ENCODE measurements at places on chromosomes 13 and 19. TPM values are rescaled to one million over a fixed set of nuclear protein-coding genes. Genes with fewer than 3 reads are reported as not detected.

The CYP2A6 gene
- not detected for total RNA-seq

The GARRE1 gene
- total RNA-seq, result 29.6 TPM

The GRIN2D gene
- 0.83 TPM for total RNA-seq

The CEACAM8 gene
- not detected for total RNA-seq

The ZNF540 gene
- total RNA-seq, result 3.9 TPM

The CLEC11A gene
- 8.2 TPM for total RNA-seq

The AKAP11 gene
- total RNA-seq, result 34.4 TPM

The NKPD1 gene
- 22.4 TPM for total RNA-seq

The TMEM59L gene
- total RNA-seq, result 0.49 TPM

The CDX2 gene
- total RNA-seq, result not detected

The KRTDAP gene
- 11,369 TPM for total RNA-seq

DNA sequence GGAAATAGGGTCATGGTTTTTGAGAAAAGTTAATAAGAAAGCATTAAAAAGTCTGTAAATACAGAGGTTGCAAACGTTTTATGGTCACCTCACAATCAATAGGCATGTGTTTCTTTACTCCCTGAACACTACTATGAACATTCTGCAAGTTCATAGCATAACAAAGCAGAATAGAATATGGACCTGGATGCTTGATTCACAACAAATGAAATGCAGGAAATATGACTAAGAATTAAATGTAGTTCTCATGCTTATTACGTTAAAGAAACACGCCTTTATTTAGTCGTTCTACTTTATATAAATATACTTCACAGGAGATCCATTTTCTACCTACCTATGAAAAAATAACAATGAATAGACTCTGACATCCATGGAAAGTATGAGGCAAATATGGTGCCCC lies 344.0 kb downstream of the KCTD12 start:
- no peaks in the 10 kb centered on the region for H3K36me3 ChIP-seq
- no peak overlapping the region for H3K4me3 ChIP-seq
- H3K4me1 ChIP-seq, result no peaks in the 10 kb centered on the region
- H3K27me3 ChIP-seq, result no peaks in the 10 kb centered on the region
- DNase-seq, result no peak

- H3K27me3 ChIP-seq, result no peaks in the 10 kb centered on the region
- peak within 1 kb of the TSS; percentile 99 for H3K4me3 ChIP-seq
- peak; percentile 82 for DNase-seq
Observed at GRCh38 chr13:52159159-52159982, at the start of gene NEK3. Gene NEK3, minus strand, starts transcription at chr13:52159597. Its CDS starts 3,406 bp downstream, at chr13:52156191.

- no peak for DNase-seq
- no peak overlapping the region for H3K4me3 ChIP-seq
- H3K36me3 ChIP-seq, result no peaks in the 10 kb centered on the region
- no peak overlapping the region for H3K27ac ChIP-seq
Observed at GRCh38 chr13:30985637-30986205, 53.3 kb downstream of the TEX26 start.

DNA sequence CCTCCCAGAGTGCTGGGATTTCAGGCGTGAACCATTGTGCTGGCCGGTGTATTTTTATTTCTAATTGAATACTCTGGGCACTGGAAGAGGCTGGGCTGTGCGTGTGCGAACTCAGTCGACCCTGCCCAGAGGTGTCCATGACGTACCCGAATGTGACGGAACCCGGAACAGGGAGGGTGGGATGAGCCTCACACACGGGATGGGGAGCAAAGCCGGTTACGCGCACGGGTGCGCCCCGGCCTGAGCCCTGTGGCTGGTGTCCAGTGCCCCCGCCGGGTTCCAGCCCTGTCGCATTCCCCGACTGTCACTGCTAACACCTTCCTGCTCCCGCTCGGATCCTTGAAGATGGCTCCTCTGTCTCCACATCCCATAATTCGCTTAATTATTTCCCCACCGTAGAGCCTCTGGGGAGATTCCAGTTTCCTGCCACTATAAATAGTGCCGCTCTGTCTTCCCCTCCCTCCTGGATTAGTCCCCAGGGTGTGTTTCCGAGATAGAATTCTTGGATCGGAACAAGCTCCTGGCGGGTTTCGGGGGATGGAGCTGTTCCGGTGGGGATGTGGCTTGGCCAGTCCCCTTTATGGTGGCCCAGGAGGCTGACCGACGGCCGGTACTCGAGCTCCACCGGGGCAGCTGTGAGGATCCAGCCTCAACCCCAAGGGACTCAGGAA lies 22.0 kb downstream of the SBNO2 start:
- H3K27me3 ChIP-seq, result no peaks in the 10 kb centered on the region
- H3K27ac ChIP-seq, result peak overlapping the region; percentile 68
- DNase-seq, result no peak
- H3K36me3 ChIP-seq, result peaks cover 40% of the 10 kb centered on the region

- H3K27me3 ChIP-seq, result no peaks in the 10 kb centered on the region
- H3K4me1 ChIP-seq, result no peaks in the 10 kb centered on the region
- no peak overlapping the region for H3K4me3 ChIP-seq
- H3K36me3 ChIP-seq, result no peaks in the 10 kb centered on the region
Observed at GRCh38 chr13:66424422-66424821, 805.7 kb downstream of the PCDH9 start.

DNA sequence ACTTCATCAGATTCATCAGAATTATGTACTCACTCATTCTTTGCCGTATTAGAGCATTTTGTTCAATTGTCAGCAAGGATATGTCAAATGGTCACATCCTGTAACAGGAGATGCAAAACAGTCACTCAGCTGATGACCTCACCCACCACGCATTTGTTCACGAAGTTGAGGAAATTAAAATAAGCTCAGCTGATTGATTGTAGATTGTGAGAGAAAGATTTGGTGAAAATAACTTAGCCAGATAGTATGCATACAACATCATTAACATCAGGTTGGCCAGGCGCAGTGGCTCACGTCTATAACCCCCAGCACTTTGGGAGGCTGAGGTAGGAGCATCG lies 22.6 kb upstream of the CDC16 start:
- no peaks in the 10 kb centered on the region for H3K36me3 ChIP-seq
- no peak overlapping the region for H3K4me3 ChIP-seq
- no peaks in the 10 kb centered on the region for H3K4me1 ChIP-seq
- no peak for DNase-seq
- peaks cover 18% of the 10 kb centered on the region for H3K27me3 ChIP-seq

GRCh38 chr13:82747291-82747690 lies 1135.0 kb downstream of the SLITRK1 start:
- H3K36me3 ChIP-seq, result no peaks in the 10 kb centered on the region
- H3K27me3 ChIP-seq, result no peaks in the 10 kb centered on the region
- H3K27ac ChIP-seq, result no peak overlapping the region
- H3K4me3 ChIP-seq, result no peak overlapping the region

GRCh38 chr19:21915411-21915810 lies 79.4 kb upstream of the ZNF43 start:
- H3K27ac ChIP-seq, result no peak overlapping the region
- H3K4me1 ChIP-seq, result no peaks in the 10 kb centered on the region
- H3K27me3 ChIP-seq, result no peaks in the 10 kb centered on the region
- no peaks in the 10 kb centered on the region for H3K36me3 ChIP-seq
- no peak for DNase-seq

DNA sequence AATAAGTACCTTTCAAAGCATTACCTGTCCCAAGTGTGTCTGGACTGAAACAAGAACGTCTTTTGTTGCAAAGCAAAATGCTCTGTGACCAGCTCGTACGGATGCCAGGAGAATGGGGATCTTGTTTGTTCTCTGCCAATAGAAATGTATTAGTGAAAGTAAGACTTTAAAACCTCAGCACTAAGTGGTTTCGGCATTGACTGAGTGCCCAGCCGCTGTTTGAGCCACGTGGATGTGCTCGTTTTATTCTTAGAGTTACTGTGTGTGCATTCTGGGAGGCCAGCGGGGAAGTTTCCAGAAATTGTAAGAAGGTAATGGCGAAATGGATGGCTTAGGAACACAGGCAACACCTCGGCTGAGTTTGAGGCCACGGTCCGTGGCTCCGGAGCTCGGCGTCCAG lies 117.1 kb upstream of the USP29 start:
- DNase-seq, result no peak
- H3K27me3 ChIP-seq, result no peaks in the 10 kb centered on the region
- no peaks in the 10 kb centered on the region for H3K4me1 ChIP-seq
- no peaks in the 10 kb centered on the region for H3K36me3 ChIP-seq
- no peak overlapping the region for H3K4me3 ChIP-seq
- H3K27ac ChIP-seq, result no peak overlapping the region

DNA sequence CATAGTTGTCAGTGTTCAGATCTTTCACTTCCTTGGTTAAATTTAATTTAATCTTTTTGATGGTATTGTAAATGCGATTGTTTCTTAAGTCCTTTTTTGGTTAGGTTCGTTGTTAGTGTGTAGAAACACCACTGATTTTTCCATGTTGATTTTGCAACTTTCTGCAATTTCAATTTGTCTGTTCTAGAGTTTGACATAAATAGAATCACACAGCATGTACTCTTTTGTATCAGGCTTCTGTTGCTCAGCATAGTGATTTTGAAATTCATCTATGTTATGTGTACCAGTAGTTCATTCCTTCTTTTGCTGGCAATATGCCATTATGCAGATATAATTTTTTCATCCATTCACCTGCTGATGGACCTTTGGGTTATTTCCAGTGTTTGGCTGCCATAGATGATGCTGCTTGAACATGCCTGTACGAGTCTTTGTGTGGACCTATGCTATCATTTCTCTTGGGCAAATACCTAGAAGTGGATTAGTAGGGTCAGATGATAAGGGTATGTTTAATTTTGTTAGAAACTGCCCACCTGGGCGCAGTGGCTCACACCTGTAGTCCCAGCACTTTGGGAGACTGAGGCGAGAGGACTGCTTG lies 33.1 kb downstream of the BICRA start:
- no peak overlapping the region for H3K27ac ChIP-seq
- no peaks in the 10 kb centered on the region for H3K36me3 ChIP-seq
- no peak overlapping the region for H3K4me3 ChIP-seq
- no peak for DNase-seq

DNA sequence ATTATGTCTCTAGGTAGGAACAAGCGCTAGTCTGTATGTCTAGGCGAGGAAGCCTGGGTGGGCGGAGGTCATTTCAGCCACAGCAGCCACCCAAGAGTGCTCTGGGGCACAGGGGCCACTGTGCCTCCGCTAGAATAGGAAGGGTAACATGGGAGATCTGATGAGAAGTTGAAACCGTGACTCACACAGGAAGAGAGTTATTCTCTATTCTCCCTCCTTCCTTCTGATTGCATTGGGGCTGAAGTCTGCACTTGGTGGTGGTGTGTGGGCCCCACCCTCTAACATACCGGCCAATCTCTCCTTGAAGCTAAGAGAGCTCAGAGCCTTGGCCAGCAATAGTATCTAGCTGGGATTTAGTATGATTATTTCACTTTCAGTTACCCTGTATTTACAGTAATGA lies 20.3 kb upstream of the GGACT start:
- H3K36me3 ChIP-seq, result peaks cover 8% of the 10 kb centered on the region
- H3K4me1 ChIP-seq, result peaks cover 6% of the 10 kb centered on the region
- no peak overlapping the region for H3K4me3 ChIP-seq
- no peaks in the 10 kb centered on the region for H3K27me3 ChIP-seq

DNA sequence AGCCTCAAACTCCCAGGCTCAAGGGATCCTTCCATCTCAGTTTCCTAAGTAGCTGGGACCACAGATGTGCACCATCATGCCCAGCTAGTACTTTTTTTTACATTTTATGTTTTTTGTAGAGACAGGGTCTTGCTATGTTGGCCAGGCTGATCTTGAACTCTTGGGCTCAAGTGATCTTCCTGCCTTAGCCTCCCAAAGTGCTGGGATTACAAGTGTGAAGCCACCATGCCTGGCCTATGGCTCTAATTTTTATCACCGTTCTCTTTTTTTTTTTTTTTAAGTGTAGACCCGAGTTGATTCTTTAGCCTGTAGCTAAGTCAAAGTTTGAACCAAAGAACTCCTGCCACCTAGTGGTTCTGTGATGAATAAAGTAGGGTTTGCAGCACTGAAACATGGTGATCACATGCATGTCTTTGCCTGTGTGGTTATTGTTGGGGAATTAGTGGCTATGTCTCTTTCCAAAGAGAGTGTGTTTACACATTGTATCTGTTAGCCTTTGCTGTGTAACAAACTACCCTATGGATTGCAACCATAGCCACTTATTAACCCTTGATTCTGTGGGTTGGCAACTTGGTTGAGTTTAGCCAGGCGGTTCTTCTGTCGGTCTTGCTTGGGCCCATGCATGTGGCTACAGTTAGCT lies 11.6 kb downstream of the NFILZ start:
- H3K4me3 ChIP-seq, result no peak overlapping the region
- DNase-seq, result no peak
- H3K36me3 ChIP-seq, result no peaks in the 10 kb centered on the region
- no peak overlapping the region for H3K27ac ChIP-seq
- peaks cover 10% of the 10 kb centered on the region for H3K4me1 ChIP-seq

GRCh38 chr13:83634601-83635000 lies 247.7 kb downstream of the SLITRK1 start:
- DNase-seq, result no peak
- H3K27me3 ChIP-seq, result no peaks in the 10 kb centered on the region
- no peaks in the 10 kb centered on the region for H3K36me3 ChIP-seq

- peaks cover 3% of the 10 kb centered on the region for H3K27me3 ChIP-seq
- H3K36me3 ChIP-seq, result peaks cover 24% of the 10 kb centered on the region
- peaks cover 25% of the 10 kb centered on the region for H3K4me1 ChIP-seq
- DNase-seq, result no peak
Observed at GRCh38 chr19:55590109-55590508, 9.2 kb downstream of the FIZ1 start.

Data from suprapubic skin (tissue), 4 donors.